IPS DF 19.7 (cell line): ENCODE measurements at places on chromosomes 5 and 9.

DNA sequence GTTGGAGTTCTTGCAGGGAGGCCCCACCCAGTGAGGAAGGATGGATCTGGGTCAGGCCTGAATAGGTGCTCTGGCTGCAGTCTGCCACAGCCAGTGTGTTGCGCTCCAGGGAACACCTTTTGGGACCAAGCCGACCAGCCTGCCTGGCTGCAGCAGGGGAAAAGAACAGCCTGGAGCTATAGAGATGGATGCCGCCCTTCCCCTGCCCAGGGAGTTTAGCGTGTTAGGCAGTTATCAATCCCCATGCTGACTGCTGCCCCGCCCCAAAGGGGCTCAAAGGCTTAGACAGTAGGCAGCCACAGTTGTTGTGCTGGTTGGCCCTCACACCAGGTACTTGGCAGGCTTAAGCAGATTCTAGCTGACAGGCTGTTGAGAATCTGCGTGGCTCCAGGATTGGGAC lies 153.4 kb upstream of the ADAMTS19 start:
- DNase-seq, result no peak

DNA sequence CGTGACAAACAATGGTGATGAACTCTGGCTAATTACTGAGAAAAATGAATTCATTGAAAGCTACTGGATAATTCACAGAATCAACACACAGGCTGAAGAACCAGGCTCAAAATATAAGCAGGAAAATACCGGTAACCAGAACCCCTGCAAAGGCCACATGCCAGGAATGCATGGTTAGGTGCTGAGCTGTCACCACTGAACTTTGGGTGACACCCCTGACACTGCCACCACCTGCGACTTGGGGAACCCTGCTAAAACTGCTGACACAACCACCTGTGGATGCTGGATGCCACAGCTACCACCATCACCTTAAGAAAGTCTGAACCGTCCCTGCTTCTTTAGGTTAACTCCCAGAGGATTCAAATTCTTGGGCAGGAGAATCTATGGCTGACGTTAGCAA lies 72.0 kb upstream of the NR4A3 start:
- no peak for DNase-seq

- DNase-seq, result no peak
Observed at GRCh38 chr9:7963026-7963425, 163.4 kb upstream of the DMAC1 start.

DNA sequence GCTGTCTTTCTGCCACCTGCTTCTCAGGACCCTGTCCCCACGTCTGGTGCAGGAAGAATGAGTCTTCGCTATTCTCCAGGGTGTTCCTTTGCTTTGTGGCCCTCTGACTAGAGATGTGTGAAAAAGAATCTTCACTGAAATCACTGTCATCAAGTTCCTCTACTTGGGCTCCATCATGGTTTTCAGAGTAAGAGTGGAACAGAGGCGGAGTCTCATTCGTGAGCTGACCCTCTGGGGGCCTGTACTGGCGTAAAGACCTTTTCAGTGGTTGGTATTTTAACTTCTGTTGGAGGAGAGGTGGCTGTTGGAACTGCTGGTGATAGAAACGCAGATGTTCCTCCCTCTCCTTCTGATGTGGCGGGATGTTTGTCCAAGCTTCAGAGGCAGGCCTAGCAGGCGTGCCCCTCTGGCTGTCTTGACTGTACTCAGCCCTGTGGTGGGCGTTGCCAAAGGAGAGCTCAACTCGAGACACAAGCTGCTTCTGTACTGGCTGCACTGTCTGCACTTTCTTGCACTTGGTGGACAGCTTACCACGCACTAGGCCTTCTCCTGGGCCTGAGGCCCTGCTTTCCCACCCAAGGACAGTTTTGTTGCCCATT lies 72.0 kb downstream of the KIF24 start:
- no peak for DNase-seq

DNA sequence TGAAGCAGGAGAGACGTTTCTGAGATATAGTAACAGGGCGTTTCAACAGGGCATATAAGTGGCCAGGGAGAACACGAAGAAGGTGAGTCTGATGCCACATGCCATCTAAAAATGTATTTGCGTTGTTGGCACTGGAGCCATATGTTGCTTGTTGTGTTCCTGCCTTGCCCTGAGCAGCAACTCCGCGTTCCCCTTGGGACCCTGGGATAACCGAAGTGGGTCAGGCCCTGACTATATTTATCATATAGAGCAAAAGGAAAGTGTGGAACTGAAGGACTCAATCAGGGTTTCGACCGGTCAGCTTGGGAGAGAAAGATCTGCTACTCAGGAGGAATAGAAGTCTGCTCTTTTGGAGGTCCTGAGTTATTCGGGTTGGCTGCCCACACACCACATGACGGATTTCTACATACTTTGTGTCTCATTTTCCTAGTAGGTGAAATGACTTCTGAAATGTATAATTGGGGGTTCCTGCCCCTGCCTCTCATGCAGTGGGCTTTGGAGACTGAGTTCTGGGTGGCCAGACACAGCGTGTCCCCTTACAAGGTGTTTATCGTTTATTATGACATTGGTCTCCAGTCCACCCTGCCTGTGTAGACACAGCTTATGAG lies 3.0 kb downstream of the STC2 start:
- DNase-seq, result no peak

GRCh38 chr5:27020973-27021372 lies 17.4 kb downstream of the CDH9 start:
- DNase-seq, result no peak

- peak; percentile 77 for DNase-seq
Observed at GRCh38 chr5:10590226-10590999, 26.5 kb downstream of the ANKRD33B start.

DNA sequence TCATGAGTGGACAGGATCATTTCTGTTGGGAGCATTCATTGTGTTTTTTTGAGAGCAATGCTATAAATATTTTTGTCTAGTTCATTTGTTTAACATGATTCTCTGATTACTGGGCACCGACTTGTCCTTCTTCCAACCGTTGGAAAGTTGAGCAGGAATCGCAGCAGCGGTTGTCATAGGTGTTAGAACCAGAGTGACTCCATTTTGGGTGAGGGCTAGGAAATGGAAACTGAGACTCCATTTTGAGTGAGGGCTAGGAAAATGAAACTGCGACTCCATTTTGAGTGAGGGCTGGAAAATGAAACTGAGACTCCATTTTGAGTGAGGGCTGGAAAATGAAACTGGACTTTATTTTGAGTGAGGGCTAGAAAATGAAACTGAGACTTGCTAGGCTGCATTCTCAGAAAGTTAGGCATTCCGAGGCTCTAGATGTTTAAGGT lies 100.6 kb downstream of the ICE1 start:
- no peak for DNase-seq

- no peak for DNase-seq
Observed at GRCh38 chr9:38432922-38433510, 8.8 kb upstream of the IGFBPL1 start.

DNA sequence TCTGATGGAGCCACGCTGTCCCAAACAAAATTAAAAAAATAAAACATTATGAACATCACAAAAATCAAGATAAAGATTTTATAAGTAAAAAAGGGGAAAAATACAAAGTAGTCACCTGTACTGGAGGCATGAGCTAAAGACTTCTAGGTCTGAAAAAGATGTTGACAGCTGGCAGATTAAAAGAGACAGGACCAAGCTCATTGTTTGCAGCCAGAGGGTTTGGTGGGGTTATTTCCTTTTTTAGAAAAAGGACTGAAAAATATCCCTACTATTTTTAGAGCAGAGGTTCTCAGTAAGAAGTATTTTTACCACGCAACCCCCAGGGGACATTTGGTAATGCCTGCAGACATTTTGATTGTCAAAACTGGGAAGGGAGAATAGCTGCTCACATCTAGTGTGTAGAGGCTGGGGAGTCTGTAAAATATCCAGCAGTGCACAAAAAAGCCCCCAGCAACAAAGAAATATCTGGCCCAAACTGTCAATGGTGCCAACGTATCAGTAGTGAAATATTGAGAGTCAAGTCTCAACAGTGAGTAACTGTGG lies 353.4 kb downstream of the TLE1 start:
- DNase-seq, result no peak

- no peak for DNase-seq
Observed at GRCh38 chr5:68217528-68217927, 2.0 kb downstream of the PIK3R1 start.

GRCh38 chr5:148418511-148418910 lies 34.8 kb downstream of the FBXO38 start:
- no peak for DNase-seq

GRCh38 chr5:4924577-4924976 lies 215.6 kb upstream of the ADAMTS16 start:
- DNase-seq, result no peak

GRCh38 chr5:150485693-150486401 lies 22.1 kb upstream of the NDST1 start:
- no peak for DNase-seq

GRCh38 chr5:87452837-87453236 lies 40.1 kb upstream of the CCNH start:
- DNase-seq, result no peak

DNA sequence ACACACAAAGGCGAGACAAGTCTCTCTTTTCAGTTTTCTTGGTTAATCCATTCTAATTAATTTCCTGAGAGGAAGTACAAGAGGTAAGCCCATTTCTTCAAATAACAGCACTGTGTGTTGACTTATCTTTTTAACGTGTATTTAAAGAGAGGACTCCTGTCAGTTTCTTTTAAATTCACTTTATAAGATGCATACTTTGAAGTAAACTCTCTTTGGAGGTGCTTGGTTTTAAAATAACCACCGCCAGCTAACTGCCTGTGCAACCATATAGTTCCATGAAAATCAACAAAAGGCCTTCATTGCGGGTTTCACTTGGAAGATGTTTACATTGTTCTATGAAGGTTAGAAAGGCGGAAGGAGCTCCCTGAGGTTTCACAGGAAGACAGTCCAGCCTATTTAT lies 13.1 kb upstream of the SERINC5 start:
- no peak for DNase-seq

DNA sequence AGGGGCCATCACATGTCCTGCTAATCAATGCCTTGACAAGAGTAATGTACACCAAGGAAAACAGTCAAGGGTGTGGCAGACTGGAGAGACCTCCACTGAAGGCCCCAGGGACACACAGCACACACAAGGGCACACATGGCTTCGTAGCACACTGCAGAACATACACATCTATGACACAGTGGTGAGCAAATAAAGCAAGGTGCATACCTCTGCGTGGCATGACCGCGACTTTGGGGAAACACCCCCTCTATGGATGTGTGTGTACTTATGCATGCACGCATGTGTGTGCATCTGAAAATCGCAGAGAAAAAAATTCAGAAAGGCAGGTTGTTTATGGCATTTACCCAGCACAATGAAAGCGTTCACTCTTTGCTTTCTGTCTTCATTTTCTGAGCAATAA lies 20.5 kb downstream of the SEMA4D start:
- no peak for DNase-seq

DNA sequence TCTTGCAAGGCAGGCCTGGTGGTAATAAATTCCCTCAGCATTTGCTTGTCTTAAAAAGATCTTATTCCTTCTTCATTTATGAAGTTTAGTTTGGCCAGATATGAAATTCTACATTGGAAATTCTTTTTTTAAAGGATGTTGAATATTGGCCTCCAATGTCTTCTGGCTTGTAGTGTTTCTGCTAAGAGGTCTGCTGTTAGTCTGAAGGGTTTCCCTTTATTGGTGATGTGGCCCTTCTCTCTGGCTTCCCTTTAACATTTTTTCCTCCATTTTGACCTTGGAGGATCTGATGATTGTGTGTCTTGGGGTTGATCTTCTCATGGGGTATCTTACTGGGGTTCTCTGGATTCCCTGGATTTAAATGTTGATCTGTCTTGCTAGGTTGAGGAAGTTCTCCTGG lies 33.5 kb upstream of the PRR16 start:
- no peak for DNase-seq

DNA sequence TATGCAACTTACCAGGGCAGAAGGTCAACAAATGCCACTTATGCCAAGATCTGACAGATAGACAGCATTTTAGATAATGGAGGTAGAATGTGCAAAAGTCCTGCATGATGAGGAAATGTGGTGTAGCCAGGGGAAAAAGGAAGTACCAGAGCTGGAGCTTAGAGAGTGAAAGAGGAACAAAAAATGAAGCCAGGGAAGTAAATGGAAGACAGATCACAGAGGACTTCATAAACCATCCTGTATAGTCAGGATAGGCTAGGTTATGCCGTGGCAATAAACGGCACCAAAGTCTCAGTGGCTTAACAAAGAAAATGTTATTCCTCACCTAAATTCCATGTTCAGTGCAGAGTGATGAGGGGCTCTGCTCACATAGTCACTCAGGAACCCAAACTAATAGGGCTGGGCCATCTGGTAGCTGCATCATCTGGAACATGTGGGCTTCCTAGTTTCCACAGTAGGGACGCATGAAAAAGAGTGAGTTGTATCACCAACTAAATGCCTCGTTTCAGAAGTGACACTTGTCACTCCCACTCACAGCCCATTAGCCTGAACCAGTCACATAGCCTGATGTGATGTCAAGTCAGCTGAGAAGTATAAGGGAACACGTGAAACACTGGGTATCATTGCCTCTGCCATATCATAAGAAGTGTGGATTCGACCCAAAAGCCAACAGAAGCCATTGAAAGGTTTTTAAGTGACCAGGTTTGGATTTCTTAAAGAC lies 70.3 kb downstream of the SH3RF2 start:
- DNase-seq, result no peak
